ENCODE measurements at places on chromosomes 3 and 15. TPM values are rescaled to one million over a fixed set of nuclear protein-coding genes. Genes with fewer than 3 reads are reported as not detected.

Gene TBL1XR1
- 160 TPM for total RNA-seq

GRCh38 chr3:149352556-149352955, 19.1 kb upstream of the TM4SF18 start:
- DNase-seq = peak; percentile 73

- DNase-seq = no peak
Observed at GRCh38 chr3:195548501-195548900, 5.4 kb upstream of the PPP1R2 start.

- DNase-seq = no peak
Observed at GRCh38 chr3:12931273-12931905, 90.0 kb upstream of the RPL32 start.

DNA sequence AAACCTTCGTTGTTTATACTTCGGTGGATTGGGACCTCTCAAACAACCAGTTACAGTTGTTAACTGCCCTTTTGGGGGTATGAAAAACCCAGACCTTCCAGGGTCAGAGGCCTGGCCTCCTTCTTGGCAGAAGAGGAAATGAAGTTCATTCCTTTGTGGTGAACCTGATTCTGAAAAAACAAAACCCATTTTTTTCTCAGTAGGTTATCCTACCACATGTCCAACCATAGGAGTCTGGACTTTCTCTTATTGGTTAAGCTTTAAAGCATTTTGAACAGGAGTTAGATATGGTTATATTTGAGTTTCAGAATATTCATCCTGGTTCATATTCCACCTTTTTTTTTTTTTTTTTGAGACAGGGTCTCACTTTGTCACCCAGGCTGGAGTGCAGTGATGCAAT, 7.2 kb upstream of the LACTB start:
- no peak for DNase-seq

- no peak for DNase-seq
Observed at GRCh38 chr3:187269486-187269885, 22.1 kb downstream of the MASP1 start.

DNA sequence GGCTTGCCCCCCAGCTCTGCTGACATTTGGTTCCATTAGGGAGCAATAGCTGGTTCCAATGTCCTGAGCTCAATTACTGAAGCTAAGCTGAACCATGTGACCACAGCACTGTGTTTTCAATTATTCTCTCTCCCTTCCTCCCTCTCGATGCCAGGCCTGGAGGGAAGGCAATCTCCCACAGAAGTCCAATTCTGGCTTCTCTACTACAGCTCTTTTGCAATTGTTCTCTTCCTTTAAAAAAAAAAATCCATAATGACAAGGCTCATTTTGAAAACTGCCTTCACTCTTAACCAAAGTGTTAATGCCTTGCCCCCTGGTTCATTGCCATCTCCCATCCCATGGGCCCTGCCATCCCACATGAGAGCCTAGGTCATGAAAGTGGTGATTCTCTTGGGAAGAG, 24.8 kb downstream of the IL16 start:
- no peak for DNase-seq

All from activated CD4-positive, alpha-beta T cell treated with anti-CD3 and anti-CD28 coated beads, Interleukin-2, amount 10 ng/mL, durations not matched to agents 24 days and 14 days (primary cell).